Ascending aorta (tissue), 2 donors: ENCODE measurements at places on chromosomes 2 and 18.

DNA sequence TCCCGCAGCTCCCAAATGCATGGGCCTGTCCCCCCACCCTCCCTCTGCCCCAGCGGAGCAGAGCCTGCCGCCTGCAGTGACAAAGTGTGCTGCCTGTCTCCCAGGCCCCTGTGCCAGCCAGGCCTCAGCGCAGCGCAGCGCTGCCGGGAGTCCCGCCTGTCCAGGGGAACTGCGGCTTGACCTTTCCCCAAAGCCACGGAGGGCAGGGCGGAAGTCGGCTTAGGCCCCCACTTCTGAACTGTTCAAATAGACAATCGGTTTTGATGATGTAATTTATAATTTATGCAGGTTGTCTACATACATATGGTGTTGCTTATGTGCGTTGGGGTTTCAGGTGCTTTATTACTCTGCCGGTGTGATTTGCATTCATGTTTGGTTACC lies 7.1 kb downstream of the GBX2 start:
- H3K4me1 ChIP-seq: peaks cover 11% of the 10 kb centered on the region
- no peak overlapping the region for H3K4me3 ChIP-seq
- H3K36me3 ChIP-seq: no peaks in the 10 kb centered on the region

DNA sequence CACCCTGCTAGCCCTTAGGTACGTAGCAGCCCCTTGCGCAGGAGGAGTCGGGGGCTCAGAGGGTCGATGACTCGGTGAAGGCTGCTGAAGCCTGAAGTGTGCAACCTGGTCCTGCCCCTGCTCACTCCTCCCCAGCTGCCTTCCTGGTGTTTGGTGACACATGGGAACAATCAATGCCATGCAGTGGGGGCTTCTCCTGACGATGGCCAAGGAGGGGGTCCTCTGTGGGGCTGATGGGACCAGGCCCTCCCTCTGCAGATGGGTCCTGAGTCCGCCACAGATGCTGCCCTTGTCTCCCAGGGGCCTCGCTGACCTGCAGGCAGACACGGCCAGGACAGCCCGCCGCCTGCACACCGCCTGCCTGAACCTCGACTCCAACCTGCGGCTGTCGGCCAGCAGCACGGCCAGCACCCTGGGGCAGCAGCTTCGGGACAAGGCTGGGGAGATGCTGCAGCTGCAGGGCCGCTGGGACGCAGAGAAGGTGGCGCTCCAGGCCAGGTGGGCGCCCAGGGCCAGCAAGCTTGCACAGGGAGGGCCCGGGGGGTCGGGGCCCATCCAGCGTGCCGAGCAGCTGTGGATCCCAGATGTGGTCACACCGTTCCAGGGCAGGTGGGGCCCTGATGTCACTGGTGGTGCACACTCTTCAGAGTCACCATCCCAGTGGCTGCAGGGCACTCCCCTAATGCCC lies 24.6 kb downstream of the CROCC2 start:
- no peaks in the 10 kb centered on the region for H3K36me3 ChIP-seq
- DNase-seq: no peak
- no peak overlapping the region for H3K27ac ChIP-seq
- no peaks in the 10 kb centered on the region for H3K27me3 ChIP-seq
- no peak overlapping the region for H3K4me3 ChIP-seq

GRCh38 chr2:135740206-135740605 lies 1.4 kb upstream of the UBXN4 start:
- H3K4me1 ChIP-seq: no peaks in the 10 kb centered on the region
- no peaks in the 10 kb centered on the region for H3K36me3 ChIP-seq
- no peaks in the 10 kb centered on the region for H3K27me3 ChIP-seq
- no peak overlapping the region for H3K27ac ChIP-seq
- no peak for DNase-seq

- H3K4me3 ChIP-seq: no peak overlapping the region
- no peaks in the 10 kb centered on the region for H3K27me3 ChIP-seq
- H3K4me1 ChIP-seq: no peaks in the 10 kb centered on the region
- H3K27ac ChIP-seq: no peak overlapping the region
- DNase-seq: no peak
These were observed 394.1 kb upstream of the SYT4 start for GRCh38 chr18:43671431-43671830.

GRCh38 chr2:203594541-203594940 lies 59.4 kb upstream of the RAPH1 start:
- H3K4me1 ChIP-seq: peaks cover 5% of the 10 kb centered on the region
- no peak overlapping the region for H3K4me3 ChIP-seq
- peak overlapping the region; percentile 18 for H3K27ac ChIP-seq
- no peaks in the 10 kb centered on the region for H3K27me3 ChIP-seq
- no peak for DNase-seq

- no peak for DNase-seq
- H3K36me3 ChIP-seq: no peaks in the 10 kb centered on the region
- H3K4me3 ChIP-seq: no peak overlapping the region
- H3K27me3 ChIP-seq: no peaks in the 10 kb centered on the region
- H3K4me1 ChIP-seq: no peaks in the 10 kb centered on the region
- no peak overlapping the region for H3K27ac ChIP-seq
These were observed 42.1 kb downstream of the CAPN13 start for GRCh38 chr2:30765191-30765590.

DNA sequence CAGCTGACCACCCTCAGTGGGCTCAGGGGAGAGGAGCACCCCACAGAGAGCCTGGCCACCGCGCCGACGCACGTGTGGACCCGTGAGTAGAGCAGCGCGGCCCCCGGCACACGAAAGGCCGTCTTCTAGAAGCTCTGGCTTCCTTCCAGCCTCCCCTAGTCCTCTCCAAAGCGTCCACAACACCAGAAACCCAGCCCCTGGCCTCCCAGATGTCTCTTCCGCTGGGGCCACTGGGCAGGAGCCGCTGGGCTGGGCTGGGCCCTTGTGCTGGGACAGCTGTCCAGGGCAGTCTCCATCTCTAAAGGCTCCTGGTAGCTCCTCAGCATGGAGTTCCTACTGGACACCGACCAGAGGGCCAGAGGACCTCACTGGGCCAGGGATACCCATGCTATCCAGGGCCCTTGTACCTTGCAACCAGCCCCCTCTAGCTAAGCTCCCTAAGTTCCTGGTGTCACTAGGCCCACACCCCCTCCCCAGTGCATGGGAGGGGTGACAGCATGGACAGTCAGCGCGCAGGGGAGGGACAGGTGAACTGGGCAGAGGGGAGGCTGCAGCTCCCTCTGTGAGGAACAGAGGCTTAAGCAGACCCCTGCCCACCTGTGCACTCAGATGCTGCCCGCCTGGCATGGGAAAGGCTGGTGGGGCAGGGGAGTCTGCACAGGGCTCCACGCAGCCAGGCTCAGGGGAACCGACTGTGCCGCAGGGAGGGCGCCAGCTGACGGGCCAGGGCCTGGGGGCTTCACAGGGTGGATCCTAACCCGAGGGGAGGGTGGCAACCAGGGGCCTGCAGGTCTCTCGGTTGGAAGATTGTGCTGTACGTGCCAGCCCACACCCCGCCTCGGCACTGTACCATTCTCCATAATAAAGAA lies 32.9 kb downstream of the MTERF4 start:
- peaks cover 75% of the 10 kb centered on the region for H3K36me3 ChIP-seq
- DNase-seq: no peak
- no peak overlapping the region for H3K27ac ChIP-seq

GRCh38 chr18:21117409-21118131 lies 6.0 kb upstream of the ROCK1 start:
- H3K27ac ChIP-seq: peak overlapping the region; percentile 77
- no peaks in the 10 kb centered on the region for H3K36me3 ChIP-seq
- H3K4me3 ChIP-seq: peak overlapping the region; percentile 1
- peaks cover 13% of the 10 kb centered on the region for H3K4me1 ChIP-seq

DNA sequence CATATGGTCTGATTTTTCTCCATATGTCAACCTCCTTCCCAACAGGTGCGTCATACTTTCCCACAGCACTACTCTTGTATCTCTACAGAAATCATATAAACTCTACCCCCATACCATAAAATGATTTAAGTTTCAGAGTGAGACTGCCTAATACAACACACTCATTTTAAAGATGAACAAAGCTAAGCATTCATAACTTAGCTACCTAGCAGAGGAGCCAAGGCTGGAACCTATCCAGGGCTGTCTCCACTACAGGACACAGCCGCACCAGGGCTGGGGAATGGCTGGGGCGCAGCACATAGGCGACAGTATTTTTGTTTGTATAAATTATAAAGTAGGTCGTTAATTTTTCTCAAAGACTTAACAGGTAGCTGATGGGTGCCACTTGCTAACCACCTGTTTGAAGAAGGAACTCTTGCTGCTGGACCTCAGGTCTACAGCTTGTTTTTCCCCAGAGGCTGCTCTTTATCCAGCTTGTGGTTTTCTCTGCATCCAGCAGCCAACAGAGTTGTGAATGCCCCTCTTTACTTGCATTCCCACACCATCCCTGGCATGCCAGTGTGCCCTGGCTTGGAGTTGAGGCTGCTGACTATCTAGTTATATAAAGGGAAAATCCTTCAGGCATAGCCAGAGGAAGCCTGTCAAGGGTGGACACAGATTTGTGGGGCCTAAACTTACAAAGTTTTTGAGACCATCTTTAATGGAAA lies 62.0 kb downstream of the HNRNPLL start:
- no peak for DNase-seq
- no peak overlapping the region for H3K27ac ChIP-seq
- H3K36me3 ChIP-seq: no peaks in the 10 kb centered on the region
- peaks cover 3% of the 10 kb centered on the region for H3K4me1 ChIP-seq
- no peak overlapping the region for H3K4me3 ChIP-seq
- H3K27me3 ChIP-seq: no peaks in the 10 kb centered on the region

DNA sequence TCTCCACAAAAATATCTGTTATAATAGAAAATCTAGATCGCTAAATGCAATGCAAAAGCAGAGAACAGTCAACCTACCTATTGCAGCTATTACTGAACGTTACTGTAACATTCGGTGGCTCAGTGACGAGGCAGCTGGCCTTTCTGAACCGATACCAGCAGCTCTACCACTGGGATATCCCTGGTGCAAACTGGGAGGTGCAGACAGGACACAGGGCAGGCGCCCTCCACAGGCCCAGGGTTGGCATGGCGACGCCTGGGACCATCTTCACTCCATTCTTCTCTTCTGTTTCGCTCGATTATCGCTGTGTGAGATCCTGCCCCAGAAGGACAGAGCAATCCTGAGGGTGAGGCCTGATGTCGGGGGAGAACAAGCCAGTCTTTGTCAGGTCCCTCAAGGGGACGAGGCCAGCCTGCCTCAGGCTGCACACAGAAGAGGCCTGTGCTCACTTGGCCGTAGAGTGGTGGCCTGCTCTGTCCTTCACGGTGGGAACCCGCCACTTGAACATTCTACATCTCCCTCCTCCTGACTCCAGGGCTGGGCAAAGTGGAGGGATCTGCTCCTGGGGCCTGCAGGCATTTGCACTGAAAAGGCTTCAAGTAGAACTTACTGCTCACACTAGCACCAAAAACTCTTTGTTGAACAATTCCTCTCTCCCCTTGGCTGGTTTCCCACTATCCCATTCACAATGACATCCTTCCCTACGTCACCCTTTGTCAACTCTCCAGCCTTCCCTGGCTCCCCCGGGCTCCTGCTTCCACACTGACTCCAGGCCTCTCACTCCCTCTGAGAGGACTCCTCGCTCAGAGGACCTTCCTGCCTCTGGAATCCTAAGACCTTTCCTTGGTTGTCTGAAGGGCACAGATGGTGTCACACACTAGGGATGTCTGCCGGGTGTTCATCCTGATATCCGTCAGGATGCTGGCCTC lies 49.7 kb downstream of the CYRIA start:
- H3K4me3 ChIP-seq: no peak overlapping the region
- no peak overlapping the region for H3K27ac ChIP-seq
- H3K36me3 ChIP-seq: peaks cover 5% of the 10 kb centered on the region
- H3K4me1 ChIP-seq: no peaks in the 10 kb centered on the region
- DNase-seq: no peak
